ENCODE measurements at places on chromosomes 12 and 14.

DNA sequence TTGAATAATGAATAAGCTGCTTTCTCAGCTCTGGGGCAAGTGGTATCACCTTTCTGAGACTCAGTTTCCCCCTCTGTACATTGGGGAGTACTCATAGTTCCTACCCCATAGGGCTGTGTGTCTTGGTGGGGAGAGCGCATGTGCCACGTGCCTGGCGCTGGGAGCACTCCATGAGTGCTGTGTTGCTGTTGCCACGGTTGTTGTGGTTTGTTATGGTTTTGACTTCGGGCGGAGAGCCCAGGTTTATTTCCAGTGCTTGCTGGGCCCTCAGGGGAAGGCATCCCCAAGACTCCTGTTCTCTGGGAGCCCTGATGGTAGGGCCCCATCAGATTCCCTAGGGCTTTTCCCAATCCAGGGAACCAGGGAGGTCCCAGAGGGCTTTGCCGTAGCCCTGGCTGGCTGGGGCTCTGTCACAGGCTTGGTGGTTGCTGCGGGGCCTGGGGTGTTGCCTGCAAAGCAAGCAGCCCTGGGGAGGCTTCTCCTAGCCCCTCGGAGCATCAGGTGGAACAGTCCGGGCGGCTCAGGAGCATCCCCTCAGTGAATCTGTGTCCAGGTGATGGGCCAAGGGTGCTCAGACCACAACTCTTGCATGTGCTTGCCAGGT is 18.6 kb downstream of the SH2B3 start:
- DNase-seq: no peak

GRCh38 chr12:70258605-70259403 is 15.6 kb downstream of the CNOT2 start:
- no peak for DNase-seq

GRCh38 chr12:130436741-130437501 is 99.2 kb downstream of the PIWIL1 start:
- DNase-seq: no peak

DNA sequence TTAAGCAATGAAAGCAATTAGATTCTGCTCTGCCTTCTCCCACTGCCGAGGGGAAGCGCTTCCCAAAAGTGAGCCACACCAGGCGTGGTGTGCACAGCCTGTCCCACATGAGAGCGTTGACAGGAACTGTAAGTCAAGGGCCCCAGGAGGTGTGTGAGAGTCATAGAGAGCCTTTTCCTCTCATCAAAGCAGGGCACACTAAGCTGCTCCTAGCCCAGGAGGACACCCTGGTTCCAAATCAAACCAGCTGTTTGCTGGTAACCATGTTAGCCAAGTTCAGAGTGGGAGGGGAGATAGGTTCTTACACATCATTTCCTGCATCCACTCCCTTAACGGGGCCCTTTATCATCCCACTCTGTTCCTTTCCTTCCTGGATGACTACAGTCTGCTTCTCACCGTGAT is 98.3 kb downstream of the SPTSSA start:
- no peak for DNase-seq

GRCh38 chr12:132065609-132066344 is 78.3 kb downstream of the DDX51 start:
- DNase-seq: no peak

GRCh38 chr12:28024231-28024995 is 51.9 kb upstream of the PTHLH start:
- DNase-seq: no peak

GRCh38 chr12:127077262-127078045 is 1189.5 kb upstream of the TMEM132C start:
- no peak for DNase-seq

- no peak for DNase-seq
Observed at GRCh38 chr14:35268946-35269345, 23.2 kb upstream of the PSMA6 start.

DNA sequence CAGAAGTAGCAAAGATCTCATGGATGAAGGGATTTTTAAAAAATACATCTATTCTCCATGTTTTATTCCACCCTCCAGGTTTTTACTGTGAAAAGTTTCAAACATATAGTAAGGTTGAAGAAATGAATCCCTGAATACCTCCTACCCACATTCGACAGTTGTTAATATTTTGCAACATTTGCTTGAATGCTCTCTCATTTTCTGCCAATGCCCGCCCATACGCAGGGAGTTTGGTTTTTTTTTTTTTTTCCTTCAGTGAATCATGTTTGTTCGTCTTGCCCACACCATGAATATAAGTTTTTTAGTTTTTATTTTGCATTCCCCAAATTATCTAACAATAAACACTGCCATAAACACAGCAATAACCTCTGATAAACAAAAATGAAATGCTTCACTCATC is 82.9 kb downstream of the MAP1LC3B2 start:
- no peak for DNase-seq

DNA sequence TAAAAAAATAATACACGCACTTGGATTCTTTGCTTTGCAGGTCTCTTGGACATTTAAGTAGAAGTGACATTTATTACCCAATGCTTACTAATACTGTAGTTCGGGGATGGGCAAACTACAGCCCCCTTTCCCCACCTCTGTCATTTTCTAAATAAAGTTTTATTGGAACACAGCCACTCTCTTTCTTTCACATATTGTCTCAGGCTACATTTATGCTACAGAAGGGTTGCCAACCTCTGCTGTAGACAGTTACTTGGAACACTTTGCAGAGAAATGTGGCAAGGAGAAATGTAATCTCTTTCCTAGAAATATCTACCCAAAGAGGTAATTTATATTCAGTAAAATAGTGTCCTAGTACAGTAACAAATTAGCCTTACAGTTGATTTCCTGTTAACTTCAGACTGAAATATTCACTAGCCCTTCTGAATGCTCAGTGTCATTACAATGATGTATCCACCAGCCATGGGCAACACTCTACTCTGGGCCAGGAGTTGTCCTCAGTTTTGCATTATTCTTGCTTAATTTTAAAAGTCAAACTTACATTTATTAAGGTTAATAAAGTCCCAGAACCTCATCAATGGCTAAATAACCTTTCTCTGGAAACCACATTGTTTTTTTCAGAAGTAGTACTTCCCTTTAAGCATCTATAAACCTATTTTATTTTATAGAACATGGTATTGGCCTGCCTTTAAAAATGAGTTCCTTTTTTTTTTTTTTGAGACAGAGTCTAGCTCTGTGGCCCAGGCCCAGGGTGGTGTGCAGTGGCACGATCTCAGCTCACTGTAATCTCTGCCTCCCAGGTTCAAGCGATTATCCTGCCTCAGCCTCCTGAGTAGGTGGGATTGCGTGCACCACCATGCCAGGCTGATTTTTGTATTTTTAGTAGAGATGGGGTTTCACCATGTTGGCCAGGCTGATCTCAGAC is 269.6 kb upstream of the AMIGO2 start:
- DNase-seq: no peak

DNA sequence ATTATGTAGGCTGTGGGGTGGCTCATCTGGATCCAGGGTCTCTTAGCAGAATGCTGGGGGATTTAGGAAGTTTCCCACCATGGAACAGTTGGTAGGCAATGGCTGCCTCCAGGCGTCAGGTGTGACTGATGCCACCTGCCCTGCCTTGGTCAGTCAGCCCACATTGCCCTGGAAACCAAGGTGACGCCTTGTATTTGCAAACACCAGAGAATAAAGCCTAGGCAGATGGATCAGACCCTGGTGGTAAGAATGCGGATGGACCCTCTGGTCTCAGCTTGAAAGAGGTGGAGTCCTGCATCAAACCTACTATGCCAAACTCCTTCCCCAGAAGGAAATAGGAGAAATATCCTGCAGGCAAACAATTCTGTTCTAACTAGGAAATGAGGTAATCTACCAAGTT is 38.2 kb downstream of the NCKAP5L start:
- no peak for DNase-seq

DNA sequence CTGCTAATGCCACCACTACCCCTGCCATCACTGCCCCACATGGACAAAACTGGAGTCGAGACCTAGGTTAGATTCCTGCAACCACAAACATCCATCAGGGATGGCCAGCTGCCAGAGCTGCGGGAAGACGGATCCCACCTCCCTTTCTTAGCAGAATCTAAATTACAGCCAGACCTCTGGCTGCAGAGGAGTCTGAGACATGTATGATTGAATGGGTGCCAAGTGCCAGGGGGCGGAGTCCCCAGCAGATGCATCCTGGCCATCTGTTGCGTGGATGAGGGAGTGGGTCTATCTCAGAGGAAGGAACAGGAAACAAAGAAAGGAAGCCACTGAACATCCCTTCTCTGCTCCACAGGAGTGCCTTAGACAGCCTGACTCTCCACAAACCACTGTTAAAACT is 7.1 kb upstream of the OAS2 start:
- DNase-seq: no peak

GRCh38 chr12:57012600-57013465 is 3.5 kb downstream of the TAC3 start:
- DNase-seq: no peak

- no peak for DNase-seq
Observed at GRCh38 chr14:79179985-79180384, 1009.8 kb downstream of the NRXN3 start.

- DNase-seq: no peak
Observed at GRCh38 chr12:18696971-18697602, 40.7 kb downstream of the PLCZ1 start.
